ENCODE measurements at places on chromosomes 3 and 15.

DNA sequence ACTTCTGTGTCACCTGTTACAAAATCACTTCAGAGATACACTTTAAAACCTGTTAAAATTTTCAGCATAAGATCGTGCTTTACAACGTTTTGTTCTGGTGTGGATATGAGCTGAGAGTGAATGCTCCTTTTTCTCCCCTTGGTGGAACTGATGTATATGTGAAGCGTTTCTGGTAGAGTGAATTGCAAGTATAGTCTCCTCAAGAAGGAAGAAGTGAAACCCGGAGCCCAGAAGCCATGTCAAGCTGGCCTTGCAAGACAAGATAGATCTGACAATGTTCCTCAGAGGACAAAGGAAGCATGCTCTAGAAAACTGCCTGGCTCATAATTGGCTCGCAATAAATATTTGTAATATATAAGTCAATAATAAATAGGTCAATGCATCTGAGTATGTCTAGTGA, 23.6 kb downstream of the SERPINI2 start:
- DNase-seq, result no peak

DNA sequence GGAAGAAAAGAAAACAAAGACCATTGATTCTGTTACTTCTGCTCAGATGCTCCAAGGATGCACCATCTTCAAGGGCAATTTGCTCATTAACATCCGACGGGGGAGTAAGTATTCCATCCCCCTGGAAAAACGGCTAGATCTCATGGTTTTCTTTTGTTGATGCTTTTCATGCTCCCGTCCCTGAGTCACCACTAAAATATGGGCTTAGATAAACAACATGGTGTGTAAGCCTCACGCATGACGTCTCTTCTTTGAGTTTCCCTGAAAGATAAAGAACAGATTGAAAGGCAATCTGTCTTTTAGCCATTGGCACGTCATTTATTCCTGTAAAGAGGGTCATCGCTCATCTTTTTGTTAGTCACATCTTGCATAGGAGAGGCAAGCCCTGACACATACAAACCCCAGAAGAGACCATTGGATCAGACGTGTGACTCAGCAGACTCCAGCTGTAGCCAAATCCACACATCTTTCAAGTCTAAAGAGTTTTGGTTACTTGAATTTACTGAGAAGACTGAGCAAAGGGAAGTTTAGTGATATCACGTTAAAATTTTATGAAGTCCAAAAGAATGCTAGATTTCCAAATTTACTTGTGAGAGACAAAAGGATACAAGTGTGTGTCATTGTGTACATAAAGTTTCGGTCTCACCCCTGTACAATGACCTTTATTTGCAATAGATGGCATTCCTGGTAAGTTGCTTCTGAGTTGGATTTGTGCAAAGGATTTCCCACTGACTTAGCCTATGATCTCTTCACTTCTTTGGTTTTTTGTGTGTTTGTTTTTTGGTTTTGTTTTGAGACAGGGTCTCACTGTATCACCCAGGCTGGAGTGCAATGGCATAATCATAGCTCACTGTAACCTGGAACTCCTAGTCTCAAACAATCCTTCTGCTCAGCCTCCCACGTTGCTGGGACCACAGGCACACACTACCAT, 110.5 kb downstream of the PGPEP1L start:
- DNase-seq, result peak; percentile 100

DNA sequence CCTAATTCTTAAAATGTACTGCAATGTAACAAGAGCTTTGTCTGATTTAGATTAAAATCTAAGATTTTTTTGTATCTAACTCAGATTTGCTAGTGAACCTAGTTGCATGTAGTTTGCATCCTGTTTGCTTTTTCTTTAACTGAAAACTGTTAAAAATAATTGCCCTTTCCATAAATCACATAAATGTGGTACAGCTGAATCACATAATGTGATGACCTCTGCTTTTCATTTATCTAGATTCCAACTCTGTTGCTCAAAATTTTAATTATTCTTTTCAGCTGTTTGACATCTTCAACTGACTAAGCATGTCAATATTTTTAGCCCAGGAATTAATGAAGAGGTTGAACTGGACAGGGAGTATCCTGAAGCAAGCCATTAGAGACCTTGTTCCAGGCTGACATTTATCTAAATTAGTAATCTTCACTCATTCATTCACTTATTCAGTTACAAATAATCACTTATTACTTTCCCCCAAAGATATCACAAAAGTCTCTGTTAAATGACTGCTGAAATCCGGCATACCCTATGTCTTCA, 101.9 kb upstream of the PLXND1 start:
- no peak for DNase-seq

GRCh38 chr3:156788846-156789245, 37.3 kb upstream of the LEKR1 start:
- DNase-seq, result peak; percentile 40

- peak; percentile 27 for DNase-seq
These were observed 537.5 kb upstream of the CCDC54 start for GRCh38 chr3:106839576-106840280.

GRCh38 chr3:161558236-161558635, 61.6 kb downstream of the OTOL1 start:
- peak; percentile 33 for DNase-seq

DNA sequence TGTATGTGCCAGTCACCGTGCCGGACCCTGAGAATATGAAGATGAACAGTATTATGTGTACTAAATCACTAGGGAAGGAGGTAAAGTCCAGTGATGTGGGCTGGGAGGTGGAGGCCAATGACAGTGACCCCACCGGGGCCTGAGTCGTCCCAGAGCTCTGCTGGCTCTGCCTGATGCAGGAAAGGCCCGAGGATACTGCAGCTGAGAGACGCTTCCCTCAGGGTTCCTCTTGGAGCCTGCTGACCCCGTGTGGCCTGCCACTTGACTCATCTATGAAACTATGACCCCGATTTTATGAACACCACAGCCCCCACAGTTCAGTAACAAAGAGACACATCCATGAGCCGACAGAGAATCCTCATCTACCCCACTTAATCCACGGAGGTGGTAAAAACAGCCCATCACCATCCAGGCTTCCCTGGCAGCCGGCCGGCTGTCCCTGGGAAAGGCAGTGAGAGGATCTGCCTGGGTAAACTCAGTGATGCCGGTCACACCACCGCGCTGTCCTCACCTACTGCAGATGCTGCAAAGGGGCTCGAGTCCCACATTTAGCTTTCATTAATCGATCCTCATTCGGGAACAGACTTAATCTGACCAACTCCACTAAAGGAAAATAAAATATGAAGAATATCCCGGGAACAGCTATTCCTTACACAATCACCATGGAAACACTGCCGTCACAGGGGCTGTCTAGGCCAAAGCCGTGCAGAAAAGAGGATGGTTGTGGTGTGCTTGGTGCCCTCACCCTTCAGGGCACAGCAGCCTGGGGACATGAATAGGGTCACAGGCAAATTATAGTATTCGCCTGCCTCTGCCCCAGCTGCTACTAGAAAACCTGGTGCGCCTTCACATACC, 82.9 kb downstream of the ARRDC4 start:
- DNase-seq, result no peak

DNA sequence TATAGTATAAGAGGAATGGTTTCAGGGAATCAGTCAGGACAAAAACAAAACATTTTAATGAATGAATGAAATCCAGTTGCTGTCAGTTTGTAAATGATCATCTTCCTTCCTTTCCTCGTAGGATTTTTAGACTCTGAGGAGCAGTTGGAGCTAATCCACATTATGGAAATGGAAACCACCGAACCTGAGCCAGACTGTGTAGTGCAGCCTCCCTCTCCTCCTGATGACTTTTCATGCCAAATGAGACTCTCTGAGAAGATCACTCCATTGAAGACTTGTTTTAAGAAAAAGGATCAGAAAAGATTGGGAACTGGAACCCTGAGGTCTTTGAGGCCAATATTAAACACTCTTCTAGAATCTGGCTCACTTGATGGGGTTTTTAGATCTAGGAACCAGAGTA, 3.1 kb downstream of the TIPARP start:
- no peak for DNase-seq

GRCh38 chr15:90201130-90201943, at the start of gene SEMA4B:
Gene SEMA4B (plus strand): TSS chr15:90201330. CDS start chr15:90201579, 249 bp downstream.
- peak; percentile 37 for DNase-seq

- DNase-seq, result no peak
These were observed 367.1 kb downstream of the EPHA3 start for GRCh38 chr3:89474333-89475130.

DNA sequence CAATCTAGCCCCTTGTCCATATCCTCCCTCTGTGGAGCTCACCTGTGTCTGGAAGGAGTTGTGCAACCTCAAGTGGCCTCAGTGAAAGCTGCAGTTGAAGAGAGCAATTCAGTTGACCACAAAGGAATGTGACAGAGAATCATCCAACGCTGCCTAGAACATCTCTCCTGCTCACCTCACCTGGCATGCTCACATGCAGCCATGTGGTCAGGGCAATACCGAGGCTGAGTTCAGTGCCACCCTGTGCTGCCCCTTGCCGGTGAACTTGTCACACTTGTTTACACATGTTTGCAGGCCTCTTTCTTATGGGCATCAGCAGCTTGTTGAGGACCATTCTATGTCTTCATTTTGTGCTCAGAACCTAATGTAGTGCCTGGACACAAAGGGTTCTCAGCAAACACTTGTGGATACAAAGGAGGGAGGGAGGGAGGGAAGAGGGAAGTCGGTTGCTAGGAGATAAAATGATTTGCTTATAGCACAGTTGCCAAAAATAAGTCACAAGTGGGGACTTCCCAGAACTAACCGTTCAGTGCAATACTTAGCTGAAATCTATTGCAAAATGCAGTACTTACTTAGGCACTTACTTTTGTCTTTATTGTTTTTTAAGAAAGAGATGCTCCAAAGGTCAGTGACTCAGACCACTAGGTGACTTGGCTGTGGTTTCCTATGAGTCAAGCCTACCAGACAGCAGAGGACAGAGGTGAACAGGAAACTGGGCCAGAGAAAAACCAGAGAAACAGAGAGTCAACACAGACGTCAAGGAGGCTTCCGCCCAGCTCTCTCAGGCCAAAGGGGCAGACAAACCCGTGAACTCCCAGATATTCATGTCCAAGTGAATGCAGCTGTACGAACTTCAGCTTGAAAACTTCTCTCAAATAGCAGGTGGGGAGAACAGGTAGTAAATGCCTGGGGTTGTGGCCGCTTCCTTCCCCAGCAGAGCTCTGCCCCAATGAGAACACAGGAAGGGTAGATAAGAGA, 227.8 kb upstream of the CTNNB1 start:
- peak; percentile 100 for DNase-seq

- peak; percentile 73 for DNase-seq
These were observed 762 bp downstream of the NCK1 start for GRCh38 chr3:136862617-136863322.

DNA sequence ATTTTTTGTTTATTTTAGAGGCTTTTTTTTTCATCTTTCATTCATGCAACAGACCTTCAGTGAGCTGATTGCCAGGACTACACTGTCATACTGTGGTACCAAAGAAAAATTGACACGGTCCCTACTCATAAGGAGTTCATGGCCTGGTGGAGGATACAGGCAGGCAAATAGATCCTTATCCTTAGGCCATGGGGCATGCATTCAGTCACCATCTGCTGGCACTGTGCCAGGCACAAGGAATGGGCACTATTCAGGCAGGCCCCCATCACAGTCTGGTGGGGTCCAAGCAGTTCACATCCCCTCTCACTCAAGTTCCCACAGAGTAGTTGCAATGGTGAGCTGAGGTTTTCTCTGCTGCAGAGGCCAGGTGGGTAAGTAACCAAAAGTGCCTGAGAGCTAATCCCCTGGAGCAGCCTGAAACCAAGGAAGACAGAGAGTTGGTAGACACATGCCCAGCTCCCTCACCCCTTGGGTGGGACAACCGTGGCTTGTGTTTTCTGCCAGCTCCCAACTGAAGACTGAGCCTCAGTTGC, 17.3 kb downstream of the CISH start:
- no peak for DNase-seq

DNA sequence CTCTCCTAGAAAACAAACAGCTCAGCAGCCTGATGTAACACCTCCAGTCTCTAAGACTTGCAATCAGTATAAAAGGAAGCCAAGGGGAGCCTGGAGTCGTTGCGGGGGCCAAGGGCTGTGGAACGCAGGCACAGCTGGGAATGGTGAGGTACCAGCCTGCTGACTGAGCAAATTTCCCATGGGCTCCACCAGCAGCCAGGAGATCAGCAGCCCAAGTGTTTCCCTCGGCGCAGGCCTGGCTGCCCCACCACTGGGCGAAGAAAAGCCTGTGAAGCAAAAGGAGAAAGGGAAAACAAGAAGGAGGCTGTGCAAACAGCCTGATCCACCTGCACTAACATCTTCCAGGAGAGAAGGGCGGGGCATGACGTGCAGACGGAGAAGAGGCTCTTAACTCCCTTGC, 155.3 kb downstream of the SHQ1 start:
- DNase-seq, result no peak

DNA sequence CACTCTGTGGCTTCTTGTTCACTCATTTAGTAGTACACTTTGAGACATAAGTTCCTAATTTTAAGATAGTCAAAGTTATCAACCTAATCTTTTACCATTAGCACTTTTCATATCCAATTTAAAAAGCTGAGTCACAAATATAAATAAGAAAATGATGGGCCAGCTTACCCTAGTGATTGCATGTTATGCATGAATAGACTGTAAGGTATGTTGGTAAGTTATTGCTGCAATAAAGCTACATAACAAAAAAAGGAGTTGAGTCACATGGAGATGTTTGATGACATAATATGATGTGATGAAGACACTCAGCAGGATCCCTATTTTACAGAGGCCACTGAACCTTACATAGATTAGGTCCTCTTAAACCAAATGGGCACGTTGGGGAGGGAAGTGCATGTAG, 161.3 kb downstream of the OCA2 start:
- DNase-seq, result no peak

DNA sequence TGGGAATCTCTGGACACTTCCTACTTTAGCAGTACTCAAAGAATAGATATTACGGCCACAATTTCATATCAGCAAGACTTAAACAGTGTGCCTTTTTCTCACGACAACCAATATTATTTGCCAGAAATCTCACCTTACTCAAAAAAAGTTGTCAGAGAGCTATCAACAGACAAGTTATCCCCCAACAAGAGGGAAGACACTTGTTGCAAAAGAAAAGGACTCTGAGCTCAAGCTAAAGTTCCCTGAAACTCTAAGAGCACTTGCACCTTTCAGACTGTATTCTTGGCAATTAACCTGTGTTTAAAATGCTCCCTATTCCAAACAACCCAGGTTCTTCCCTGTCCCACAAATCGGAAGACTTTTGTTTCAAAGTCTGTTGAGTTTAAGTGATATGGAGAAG, 4.5 kb downstream of the LRIG1 start:
- no peak for DNase-seq

GRCh38 chr3:118435851-118436350, 598.7 kb downstream of the IGSF11 start:
- DNase-seq, result no peak

DNA sequence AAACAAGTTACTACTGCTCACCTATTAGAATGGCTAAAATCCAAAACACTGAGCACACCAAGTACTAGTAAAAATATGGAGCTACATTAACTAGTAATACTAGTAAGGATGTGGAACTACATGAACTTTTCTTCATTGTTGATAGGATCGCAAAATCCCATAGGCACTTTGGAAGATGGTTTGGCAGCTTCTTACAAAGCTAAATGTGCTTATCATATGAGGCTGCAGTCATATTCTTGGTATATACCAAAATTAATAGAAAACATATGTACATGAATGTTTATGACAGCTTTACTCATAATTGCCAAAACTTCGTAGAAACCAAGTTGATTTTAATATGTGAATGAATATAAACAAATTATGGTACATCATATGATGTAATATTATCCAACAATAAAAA, 366.8 kb upstream of the KCNMB2 start:
- no peak for DNase-seq

GRCh38 chr3:124223853-124224252, 231.9 kb upstream of the ROPN1 start:
- DNase-seq, result no peak

GRCh38 chr15:65535192-65535591, 4.9 kb downstream of the HACD3 start:
- peak; percentile 23 for DNase-seq

GRCh38 chr15:90003736-90004135, 2.6 kb downstream of the ZNF710 start:
- DNase-seq, result no peak
